Activated CD8-positive, alpha-beta memory T cell treated with anti-CD3 and anti-CD28 coated beads for 36 hours (primary cell): ENCODE measurements at places on chromosomes 3 and 15. TPM values are rescaled to one million over a fixed set of nuclear protein-coding genes. Genes with fewer than 3 reads are reported as not detected.

The MORC1 gene
- not detected for total RNA-seq

The CISH gene
- 219 TPM for total RNA-seq

The MYZAP gene
- not detected for total RNA-seq

The RPL39L gene
- total RNA-seq, result 14.1 TPM

The CYP8B1 gene
- not detected for total RNA-seq

The RFTN1 gene
- total RNA-seq, result 114 TPM

The ABCF3 gene
- total RNA-seq, result 67.6 TPM

The SLC12A1 gene
- total RNA-seq, result not detected

The GOLGA8T gene
- 0.15 TPM for total RNA-seq
